ENCODE measurements at places on chromosomes 1 and 21.
A peak's percentile ranks its signal among the peaks of the same experiment; 100 is the strongest.

DNA sequence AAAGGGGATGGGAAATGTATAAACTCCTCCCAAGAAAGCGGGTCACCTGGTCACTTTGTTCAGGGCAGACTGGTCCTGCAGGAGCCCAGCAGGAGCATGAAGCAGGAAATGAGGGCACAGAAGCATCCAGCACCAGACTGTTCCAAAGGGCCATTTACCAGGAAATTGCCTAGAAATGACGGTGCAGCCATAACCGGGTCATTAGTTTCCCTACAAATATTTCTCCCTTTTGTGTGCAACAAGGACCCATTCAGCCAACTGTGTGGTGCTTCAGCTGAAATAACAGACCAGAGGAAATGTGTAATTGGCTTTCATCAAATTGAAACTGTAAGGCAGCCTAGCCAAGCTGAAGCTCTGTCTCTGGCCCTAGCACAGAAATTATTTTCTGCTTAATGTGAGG is 7.6 kb upstream of the CTTNBP2NL start:
- peak; percentile 13 for DNase-seq

DNA sequence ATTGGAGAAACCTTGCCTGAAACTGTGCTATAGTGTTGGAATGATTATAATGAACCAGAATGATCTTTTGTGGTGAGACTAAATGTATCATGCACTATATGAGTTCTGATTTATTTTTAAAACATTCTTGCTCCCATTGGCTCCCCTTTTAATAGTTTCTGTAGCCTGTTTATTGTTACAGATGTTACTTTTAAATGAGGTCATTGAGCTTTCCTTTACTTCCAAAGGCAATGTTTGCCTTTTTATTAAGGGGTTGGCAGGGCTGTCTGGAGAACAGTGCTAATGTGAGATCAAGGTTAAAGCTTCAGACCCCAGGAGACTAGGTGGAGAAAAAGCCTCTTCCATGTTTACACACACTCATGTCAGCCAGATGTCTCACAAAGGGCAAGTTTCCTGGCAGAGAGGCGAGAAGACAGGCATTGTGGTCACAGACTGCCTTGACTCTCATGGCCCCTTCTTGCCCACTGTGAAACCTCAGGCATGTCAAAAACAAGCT is 120.6 kb upstream of the RAVER2 start:
- peak; percentile 90 for DNase-seq

GRCh38 chr1:231274119-231274825 is 33.3 kb downstream of the GNPAT start:
- DNase-seq = no peak

GRCh38 chr21:16117851-16118590 is 388.2 kb downstream of the USP25 start:
- peak; percentile 69 for DNase-seq

DNA sequence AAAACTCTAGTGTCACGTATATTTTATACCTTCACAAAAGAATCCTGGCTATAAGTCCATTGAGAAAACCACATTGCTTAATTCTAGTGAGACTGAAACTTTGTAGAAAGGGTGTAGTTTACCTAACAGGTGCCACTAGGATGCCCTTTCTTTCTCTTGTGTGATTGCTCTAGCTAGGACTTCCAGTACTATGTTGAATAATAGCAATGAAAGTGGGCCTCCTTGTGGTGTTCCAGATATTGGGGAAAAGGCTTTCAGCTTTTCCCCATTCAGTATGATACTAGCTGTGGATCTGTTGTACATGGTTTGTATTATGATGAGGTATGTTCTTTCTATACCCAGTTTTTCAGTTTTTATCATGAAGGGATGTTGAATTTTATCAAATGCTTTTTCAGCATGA is 39.7 kb upstream of the CHODL start:
- DNase-seq = no peak

DNA sequence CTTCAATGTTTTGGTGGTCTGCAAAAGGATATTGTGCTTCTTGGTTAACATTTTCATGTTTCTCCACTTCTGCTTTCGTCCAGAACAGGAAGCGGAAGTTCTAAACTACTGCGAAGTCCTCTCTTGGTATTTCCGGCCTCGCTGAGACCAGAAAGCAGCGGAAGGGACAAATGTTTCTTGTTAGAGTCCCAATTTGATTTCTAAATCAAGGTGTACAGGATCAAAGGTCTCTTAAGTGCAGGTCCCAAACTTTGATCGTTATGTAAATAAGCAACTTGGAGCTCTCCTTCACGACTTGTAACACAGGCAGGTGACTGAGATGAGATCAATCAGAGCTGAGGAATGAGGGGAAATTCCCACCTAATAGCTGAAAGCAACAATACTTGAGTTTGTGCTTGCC is 40.1 kb upstream of the HMCN1 start:
- DNase-seq = no peak

DNA sequence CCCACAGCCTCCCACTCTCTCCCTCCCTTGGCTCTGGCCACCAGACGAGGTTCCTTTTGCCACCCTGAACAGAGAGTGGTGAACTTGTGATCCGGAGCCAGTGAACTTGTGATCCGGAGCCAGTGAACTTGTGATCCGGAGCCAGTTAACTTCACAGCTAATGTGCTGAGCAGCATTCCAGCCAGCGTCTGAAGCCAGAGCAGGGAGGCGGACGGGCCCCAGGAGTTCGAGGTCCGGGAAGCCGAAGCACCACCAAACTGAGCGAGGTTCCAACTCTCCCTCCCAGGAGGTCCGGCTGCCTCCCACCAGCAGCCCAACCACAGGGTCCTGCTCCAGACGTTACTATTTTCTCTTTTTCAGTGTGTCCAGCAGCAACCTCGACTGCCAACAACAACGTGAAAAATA is 85.8 kb downstream of the SYF2 start:
- DNase-seq = no peak

- DNase-seq = no peak
Observed at GRCh38 chr1:248622570-248623001, 12.3 kb downstream of the OR2T11 start.

GRCh38 chr1:192904438-192904895 is 95.6 kb downstream of the RGS2 start:
- DNase-seq = no peak

DNA sequence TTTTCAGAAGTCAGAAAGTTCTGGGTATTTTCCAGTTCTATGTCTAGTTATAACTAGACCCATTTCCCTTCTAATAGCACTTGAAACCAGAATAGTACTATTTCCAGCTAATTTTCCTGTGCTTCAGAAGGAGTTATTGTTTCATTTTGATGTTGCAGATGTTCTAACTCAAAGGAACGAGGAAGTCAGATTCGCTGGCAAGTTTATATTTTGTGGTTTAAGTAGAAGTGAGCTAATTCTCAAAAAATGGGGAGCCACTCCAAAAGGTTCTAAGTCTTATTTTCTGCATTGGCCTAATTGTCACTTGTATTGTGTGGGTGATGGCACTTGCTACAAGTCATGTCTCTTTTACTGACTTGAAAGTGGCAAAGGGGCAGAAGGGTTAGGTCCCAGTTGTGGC is 18.1 kb downstream of the CCDC185 start:
- DNase-seq = no peak

DNA sequence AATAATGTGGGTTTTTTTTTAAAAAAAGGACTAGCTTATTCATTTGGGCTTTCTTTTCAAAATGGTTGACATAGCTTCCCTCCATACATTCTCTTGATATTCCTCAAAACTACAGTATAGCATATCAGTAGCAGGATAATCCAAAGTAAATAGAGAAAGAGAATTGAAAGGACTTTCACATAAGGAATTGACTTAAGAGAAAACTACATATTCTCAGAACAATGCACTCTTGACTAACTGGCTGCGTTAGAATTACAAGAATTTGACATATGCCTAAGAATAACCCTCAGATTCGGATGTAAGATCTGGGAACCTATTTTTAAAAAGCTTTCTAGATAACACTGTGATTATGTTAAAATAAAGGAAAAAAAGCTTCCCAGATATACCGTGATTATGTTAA is 3.1 kb downstream of the PRKAB2 start:
- no peak for DNase-seq

DNA sequence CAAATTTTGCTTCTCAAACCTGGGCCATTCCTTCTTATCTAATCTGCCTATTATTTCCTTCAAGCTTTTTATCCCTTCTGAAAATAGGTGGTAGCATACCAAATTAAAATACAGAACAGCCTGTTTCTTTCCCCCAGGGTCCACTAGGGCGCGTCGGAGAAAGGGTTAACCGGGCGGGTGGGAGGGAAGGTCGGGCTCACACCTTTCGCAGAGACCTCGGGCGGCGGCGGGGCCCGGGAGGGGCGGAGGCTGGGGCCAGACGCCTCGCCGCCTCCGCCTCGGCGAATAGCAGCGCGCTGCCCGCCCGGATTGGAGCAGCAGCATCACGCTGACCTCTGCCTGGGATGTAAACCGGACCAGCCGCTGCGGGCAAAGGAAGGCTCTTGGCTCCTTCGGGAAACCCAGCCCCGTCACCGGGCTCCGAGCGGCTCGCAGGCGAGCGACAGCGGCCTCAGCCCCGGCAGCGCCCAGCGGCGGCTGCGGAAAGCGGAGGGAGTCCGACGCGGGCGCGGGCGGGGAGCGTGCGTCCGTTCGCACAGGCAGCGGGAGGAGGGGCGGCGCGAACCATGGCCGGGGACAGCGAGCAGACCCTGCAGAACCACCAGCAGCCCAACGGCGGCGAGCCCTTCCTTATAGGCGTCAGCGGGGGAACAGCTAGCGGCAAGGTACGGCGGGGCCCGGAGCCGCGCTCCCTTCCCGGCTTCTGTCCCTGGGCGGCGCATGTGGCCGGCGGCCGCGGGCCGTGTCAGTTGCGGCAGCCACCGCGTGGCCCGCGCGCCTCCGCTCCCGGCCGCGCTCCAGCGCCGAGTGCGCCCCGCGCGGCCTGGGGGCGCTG is at the start of gene UCK2:
UCK2 (plus strand) TSS at position 347 of the 835 bp plus-strand sequence; CDS start at position 567, 220 bp downstream.
- DNase-seq = no peak

DNA sequence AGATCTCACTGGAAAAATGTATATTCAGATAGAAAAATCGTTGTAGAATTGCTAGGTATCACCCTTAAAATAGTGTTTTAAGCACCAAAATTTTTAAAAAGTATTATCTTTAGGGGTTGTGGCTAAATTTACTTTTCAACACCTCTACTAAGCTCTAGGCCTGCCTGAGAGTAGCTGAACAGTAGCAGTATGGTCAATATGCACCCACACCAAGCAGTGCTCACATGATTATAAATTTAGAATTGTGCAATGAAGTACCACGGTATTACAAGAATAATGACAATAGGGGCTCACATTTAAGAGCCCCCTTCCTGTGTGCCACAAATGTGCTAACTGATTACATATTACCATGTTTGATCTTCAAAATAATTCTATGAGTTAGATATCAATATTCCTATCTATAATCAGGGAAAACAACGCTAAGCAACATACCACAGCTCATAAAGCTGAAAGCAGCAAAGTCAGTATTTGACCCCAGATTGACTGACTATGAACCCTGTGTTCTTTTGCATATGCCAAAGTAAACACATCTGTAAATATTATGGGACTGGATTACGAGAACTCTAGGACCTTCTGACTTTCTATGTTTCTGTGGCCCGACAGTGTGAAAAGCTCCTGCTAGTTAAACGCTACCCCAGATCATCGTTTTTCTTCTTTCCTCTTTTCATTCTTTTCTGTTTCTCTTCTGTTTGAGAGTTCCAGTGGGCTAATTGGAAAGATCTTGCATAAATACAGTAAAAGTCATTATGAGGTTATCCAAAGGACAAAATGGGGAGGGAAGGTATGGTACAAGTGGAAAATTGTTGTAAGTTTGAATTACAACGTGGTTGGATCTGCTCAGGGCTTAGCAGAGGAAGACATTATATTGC is 201.1 kb upstream of the C1orf87 start:
- DNase-seq = peak; percentile 55

DNA sequence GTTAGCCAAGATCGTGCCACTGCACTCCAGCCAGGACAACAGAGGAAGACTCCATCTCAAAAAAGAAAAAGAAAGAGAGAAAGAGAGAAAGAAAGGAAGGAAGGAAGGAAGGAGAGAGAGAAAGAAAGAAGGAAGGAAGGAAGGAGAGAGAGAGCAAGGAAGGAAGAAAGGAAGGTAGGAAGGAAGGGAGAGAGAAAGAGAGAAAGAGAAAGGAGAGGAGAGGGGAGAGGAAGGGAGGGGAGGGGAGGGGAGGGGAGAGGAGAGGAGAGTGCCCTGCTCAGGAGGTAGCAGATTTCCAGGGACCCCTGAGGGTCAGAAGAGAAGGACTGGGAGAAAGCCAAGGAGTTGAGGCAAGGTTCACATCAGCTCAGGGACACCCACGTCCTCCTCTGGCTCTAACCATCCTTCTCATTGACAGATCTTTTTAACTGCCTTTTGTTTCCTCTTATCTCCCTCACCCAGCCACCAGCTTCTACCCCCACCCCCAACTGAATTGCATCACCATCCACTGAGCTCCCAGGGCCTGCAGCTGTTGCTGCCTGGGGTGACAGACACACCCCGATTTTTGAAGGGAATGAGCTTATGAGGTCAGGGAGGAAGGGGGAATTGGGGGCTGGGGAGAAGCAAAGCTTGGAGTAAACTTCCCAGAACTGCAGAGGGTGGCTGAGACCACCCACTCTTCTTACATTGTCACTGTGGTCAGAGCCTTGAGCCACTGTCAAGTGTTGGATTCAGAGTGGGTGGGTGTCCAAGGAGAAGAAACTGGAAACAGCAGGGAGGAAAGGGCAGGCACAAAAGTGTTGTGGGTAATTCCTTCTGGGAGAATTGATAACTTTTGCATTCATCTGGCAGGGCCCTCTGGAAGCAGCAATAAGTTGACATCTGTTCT is 91.6 kb downstream of the GLUL start:
- no peak for DNase-seq

- DNase-seq = no peak
Observed at GRCh38 chr1:159501082-159501481, 34.7 kb downstream of the OR10J5 start.

- no peak for DNase-seq
Observed at GRCh38 chr1:226046240-226046639, 16.3 kb upstream of the H3-3A start.

GRCh38 chr1:149915429-149916192 is 2.0 kb downstream of the SV2A start:
- DNase-seq = no peak

GRCh38 chr1:109293026-109293425 is 10.1 kb upstream of the PSRC1 start:
- DNase-seq = no peak

DNA sequence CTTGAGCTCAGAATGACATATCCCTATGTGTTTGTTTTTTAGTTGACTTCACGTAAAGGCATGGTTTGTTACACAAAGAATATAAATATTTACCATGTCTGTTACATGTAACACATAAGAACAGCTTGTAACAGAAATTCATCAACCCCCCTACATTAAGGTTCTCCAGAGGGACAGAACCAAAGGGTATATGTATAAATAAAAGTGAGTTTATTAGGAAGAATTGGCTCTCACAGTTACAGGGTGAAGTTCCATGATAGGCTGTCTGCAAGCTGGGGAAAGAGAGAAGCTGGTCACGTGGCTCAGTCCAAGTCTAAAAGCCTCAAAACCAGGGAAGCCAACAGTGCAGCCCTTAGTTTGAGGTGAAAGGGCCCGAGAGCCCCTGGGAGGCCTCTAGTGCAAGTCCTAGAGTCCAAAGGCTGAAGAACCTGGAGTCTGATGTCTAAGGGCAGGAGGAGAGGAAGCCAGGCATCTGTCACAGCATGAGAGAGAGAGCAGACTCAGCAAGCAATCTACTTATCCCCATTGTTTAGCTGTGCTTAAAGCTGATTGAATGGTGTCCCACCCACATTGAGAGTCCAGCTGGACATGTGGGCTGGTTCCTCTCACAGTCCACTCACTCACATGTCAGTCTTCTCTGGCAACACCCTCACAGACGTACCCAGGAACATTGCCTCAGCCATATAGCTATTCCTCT is 15.8 kb downstream of the THRAP3 start:
- DNase-seq = peak; percentile 57

All from brain pericyte (primary cell).